ENCODE measurements at places on chromosomes 5 and 9. TPM values are rescaled to one million over a fixed set of nuclear protein-coding genes. Genes with fewer than 3 reads are reported as not detected.

MARCHF3 gene
- 5.1 TPM for total RNA-seq

- no peak for DNase-seq
Observed at GRCh38 chr5:119255571-119256356, 100.1 kb upstream of the TNFAIP8 start.

GRCh38 chr9:114131808-114132549 is 23.4 kb upstream of the COL27A1 start:
- DNase-seq, result no peak

DNA sequence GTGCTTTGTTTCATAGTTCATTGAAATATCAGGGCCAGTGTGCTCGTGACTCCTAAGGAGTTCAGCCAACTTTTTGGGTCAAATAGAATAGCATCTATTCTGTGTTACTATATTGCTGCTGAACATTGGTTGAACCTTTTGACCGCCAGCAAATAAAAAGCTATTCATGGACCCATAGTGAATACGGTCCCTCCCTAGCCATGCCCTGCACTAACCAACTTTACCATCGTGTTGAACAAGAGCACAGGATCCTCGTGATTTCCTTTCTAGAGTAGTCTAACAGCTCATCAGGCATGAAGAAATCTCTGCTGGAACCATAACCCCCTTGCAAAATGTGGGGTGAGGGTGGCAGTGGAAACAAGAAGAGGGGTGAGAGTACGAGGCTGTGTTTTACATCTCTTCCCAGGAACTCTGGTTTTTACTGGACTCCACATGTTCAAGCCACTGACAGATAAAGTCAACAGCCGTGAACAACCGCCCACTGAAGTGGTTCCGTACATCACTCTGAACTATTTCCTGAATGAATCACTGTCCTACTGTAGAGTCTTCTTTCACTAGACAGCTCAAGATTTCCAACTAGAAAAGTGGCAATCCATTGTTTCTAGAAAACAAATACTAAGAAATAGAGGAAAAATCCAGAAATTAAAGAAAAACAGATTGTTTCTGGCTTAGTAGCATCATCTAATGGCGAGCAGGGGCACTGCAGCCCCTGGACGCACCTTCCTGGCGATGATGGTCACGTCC is 70.1 kb upstream of the SPATA31E1 start:
- DNase-seq, result peak; percentile 30

F2RL2 gene
- total RNA-seq, result 9.8 TPM

KIF24 gene
- 4.9 TPM for total RNA-seq

DNA sequence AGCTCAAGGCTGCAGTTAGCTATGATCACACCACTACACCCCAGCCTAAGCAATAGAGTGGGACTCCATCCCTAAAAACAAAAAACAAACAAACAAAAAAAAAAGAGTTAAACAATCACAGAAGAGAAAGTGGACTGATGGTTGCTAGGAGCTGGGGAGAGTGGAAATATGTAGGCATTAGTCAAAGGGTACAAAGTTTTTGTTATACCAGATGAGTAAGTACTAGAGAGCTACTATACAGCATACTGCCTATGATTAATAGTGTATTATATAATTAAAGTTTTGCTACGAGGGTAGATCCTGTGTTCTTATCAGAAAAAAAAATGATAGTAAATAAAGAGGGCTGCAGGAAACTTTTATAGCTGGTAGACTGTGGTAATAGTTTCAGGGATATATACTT is 538.6 kb downstream of the ELAVL2 start:
- DNase-seq, result no peak

GRCh38 chr5:173056783-173057061 is 570 bp downstream of the CREBRF start:
- no peak for DNase-seq

- DNase-seq, result no peak
Observed at GRCh38 chr9:116280529-116280928, 126.9 kb downstream of the PAPPA start.

FCN2 gene
- not detected for total RNA-seq

DNA sequence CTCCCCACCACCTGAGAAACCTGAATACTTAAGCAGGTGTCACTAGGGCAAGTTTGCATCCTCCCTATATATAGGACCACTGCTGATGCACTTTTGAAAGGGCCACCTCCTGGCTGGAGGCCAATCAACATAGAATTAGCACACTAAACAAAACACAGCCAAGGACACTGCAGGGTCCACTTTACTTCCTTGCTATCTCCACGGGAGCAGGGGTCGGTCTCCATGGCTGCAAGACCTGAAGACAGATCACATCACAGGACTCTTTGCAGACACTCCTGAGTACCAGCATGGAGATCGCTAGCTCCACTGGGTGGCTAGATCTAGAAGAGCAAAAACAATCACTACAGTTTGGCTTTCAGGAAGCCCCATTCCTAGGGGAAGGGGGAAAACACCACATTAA is 72.3 kb downstream of the C9orf153 start:
- DNase-seq, result no peak

PCDHGA12 gene
- total RNA-seq, result 5.1 TPM

CPEB4 gene
- 90.0 TPM for total RNA-seq

GRCh38 chr9:75431375-75431774 is 343.1 kb downstream of the OSTF1 start:
- DNase-seq, result no peak

Measured in tongue (tissue), 3 donors.